ENCODE measurements at places on chromosomes 3 and 15.

- no peak for DNase-seq
These were observed 12.3 kb downstream of the RHOA start for GRCh38 chr3:49399461-49399860.

- DNase-seq, result no peak
These were observed 404.8 kb downstream of the PTPRG start for GRCh38 chr3:61966200-61966599.

DNA sequence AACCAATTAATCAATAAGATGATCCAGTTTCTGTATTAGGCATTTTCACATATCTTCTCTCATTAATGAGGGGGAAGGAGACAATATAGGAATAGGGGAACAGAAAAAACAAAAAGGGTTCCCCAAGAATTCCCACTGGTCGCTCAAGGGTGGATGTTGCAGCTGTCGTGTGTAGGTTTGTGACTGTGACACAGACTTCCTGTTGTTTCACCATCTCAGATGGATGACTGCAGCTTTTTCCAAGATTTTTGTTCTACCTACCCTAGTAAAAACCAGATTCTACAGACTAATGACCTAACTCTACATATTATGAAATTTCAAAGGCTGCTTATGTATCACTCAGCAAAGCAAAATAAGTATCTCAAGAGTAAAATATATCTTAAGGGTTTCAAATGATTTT is 73.7 kb upstream of the MB21D2 start:
- DNase-seq, result no peak

GRCh38 chr3:126451511-126451910 is 24.2 kb downstream of the ZXDC start:
- DNase-seq, result peak; percentile 38

DNA sequence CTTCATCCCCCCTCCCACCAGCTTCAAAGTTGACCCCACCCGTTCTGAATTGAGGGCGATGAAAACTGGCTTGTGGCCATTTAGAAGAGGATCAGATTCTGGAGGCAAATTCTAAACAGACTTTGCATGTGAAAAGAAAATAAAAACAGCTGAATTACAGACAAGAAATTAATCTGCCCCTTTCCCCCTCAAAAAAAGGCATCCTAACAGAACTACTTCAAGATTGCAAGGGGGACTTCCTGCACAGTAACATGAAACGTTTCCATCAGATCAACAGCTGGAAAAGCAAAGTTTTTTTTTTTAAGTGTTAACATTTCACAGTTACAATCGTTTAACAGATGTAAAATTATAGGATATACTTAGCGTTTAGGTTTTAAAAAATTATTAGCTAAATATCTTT is 229.3 kb downstream of the RORA start:
- no peak for DNase-seq

DNA sequence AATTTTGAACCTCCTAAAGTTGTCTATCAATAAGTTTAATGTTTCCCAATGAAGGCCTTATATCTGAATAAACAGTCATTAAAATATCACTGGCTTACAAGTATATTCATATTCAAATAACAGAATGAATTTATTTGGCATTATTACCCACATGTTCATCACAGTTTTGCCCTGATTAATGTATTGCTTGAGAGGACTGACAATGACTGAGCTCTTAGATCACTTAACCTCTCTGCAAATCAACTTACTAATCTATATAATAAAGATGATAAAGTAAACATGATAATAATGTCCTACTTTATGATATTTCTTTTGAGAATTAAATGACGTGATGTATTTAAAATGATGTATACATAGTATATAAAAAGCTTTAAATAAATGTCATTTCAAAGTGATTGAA is 532.0 kb upstream of the GBE1 start:
- DNase-seq, result no peak

DNA sequence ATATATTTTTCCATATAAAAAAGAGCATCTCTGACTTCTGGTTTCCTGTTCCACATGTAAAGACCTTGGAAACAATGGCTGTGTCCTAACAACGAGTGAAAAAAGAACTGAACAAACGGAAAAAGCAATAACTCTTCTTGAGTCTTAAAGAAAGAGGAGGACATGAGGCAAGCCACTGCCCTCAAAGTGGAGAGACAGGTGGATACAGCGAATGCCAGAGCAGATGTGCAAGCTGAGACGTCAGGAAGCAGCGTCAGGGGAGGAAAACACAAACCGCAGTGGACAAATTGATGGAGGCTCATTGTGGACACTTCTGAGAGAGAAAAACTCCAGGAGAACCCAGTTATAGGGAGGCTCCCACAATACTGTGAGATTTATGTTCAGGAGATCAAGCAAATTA is 208.0 kb upstream of the MME start:
- DNase-seq, result no peak

DNA sequence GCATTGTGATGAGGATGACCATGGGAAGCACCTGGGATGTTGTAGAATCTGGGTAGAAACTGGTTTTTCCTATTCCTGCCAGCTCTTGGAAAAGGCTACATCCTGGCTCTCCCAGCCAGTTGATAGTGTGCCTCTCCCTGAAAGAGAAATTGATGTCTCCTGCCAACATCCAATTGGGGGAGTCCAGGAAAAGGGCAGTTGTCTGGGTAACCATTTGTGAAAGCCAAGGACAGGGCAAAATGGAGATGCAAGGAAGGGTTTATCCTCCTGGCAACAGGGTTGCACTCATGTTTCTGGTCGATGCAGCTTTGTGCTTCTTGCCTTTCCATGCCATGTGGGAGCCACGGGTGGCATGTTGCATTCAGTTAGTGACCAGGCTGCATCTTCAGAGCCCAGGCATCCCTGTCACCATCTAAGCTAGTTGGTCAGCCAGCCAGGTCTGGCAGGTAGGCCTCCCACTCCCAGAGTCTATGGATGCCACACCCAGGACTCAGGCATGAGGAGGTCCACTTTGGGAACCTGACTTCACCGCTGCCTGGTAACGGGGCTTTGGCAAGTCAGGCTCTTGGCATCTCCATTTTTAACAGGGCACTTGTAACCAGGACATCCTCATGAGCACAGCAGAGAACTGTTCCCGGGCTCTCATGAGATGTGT is 153.5 kb downstream of the DNAJB8 start:
- no peak for DNase-seq

- no peak for DNase-seq
These were observed 328.4 kb upstream of the NECTIN3 start for GRCh38 chr3:110743202-110743601.

- no peak for DNase-seq
These were observed 130.2 kb upstream of the SGO1 start for GRCh38 chr3:20316238-20316637.

GRCh38 chr15:37370941-37371340 is 270.6 kb upstream of the MEIS2 start:
- DNase-seq, result no peak

DNA sequence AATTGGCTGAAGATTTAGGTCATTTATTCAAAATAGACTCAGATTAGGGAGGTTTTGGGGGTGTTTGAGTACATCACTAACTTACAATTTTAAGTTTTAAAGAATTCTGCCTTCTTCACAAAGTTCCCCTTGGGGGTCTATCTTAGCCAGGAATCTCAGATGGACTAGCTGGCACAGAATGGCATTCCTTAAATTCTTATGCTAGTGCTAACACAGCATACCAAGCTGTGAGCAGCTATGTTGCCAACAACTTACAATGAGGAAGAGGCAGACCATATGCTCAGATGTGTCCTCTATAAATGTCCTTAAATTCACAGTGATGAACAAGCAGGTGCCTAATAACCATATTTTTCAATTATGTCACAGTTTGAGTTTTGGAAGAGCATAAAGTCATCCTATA is 60.9 kb upstream of the NPHP3 start:
- DNase-seq, result no peak

DNA sequence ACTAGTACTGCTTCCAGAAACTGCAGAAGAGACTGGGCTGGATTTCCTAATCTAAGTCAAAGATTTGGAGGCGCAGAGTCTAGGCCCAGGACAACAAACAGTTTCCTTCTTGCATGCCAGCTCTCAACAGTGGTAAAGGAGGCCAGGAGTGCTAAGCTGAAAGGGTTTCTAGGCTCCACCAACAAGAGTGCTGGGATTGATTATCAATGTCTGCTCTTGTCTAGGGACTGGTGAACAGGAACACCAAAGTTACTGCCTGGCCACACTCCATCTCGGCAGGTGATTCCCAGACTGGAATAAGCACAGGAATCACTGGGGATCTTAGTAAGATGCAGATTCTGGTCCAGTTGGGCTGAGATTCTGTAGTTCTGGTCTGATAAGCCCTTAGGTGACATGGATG is 22.8 kb upstream of the FGD5 start:
- peak; percentile 11 for DNase-seq

GRCh38 chr3:23720059-23720458 is 85.7 kb upstream of the UBE2E1 start:
- DNase-seq, result no peak

DNA sequence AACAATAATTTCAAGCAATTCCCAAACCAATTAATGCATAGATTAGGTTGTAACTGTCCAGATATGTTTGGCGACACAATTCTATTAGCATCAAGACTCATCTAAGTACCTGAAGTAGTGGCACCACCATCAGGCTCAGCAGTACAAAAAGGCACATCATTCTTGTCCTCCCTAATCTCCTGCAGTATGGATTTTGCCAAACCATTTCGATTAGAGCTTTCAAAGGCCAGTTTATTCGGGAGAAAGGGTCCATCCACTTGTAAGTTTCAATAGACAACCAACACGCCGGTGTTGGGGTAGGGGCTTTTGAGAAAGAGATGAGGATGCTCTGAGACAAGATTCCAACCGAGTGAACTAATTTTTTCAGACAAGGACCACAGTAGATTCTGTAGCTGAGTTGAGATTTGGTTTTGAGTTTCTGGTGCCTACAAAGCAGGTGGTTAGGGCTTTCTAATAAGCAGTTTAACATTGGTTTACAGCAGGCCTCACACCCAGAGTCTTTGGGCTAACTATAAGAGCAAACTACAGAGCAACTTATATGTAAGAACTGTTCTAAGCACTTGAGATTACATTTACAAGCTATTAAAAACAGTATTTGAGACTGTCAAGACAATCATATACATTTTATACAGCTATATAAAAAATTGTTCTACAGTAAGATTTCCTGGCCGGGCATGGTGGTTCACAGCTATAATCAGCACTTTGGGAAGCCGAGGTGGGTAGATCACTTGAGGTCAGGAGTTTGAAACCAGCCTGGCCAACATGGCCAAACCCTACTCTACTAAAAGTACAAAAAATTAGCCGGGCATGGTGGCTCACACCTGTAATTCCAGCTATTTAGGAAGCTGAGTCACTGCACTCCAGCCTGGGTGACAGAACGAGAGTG is 4.5 kb downstream of the RPL22L1 start:
- DNase-seq, result no peak

DNA sequence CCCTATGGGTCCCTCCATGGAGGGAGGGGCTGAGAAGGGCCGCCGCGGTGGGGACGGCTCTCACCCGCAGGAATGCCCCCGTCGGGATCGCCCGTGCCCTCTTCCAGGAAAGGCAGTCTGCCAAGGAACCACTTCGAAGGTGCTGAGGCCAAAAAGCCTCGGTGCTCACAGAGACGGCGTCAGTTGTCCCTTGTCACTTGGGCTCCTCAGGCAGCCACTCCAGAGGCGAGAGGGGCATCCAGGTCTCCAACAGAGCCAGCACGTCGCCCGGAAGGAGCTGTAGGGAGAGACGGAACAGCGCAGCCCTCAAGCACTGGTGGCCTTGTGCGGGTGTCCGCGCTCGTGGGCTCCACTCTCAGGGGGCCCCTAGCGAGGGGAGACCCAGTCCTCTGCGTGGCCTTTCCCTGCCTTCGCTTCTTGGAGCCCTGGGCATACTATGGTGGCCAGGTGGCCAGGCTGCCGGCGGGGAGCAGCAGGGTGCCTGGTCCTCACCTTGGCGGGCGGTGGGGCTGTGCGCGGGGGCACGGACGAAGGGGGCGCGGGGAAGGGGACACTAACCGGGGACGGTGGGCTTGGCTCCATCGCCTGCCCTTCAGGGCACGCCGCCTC is 994 bp downstream of the MESP1 start:
- DNase-seq, result no peak

DNA sequence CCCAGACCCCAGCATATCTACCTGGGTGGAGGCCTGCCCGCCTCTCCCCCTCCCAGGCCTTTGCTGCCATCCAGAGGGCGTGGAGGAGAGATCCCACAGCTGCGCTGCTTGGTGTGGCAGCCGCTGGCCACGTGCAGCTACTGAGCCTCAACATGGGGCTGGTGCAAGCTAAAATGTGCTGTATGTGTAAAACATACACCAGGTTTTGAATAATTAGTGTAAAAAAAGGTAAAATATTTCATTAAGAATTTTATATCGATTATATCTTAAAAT is 95.8 kb downstream of the SEC22A start:
- DNase-seq, result no peak

- DNase-seq, result no peak
These were observed 5.0 kb upstream of the CDV3 start for GRCh38 chr3:133568294-133569014.

GRCh38 chr3:140842984-140843649 is 98.5 kb upstream of the SLC25A36 start:
- DNase-seq, result no peak

- DNase-seq, result no peak
These were observed 608.3 kb downstream of the RBMS3 start for GRCh38 chr3:29889215-29889614.

DNA sequence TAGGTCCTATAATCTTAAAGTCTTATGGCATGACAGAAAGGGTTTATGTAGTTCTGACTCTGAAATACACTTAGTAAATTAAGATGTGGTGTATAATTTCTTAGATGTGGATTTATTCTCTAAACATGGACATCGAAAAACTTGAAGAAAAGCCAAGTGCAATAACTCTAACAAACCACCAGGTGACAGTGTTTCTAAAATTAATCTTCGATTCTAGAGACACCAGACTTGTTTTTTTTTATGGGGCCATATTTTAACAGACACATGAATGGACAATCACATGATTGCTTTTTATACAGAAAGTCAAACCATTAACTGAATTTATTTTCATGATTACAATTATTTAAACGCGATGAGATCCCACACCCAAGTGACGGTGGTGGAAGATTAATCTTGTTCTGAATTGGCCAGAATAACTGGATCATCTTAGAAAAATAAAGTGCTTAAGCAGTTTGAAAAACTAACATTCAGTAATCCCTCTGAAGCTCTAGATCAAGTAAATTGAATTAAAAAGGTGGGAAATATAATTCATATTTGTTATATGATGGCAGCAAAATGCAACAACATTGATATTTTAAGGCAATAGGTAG is 305.1 kb downstream of the LSAMP start:
- no peak for DNase-seq

GRCh38 chr15:74545086-74545485 is 4.1 kb downstream of the ARID3B start:
- no peak for DNase-seq

GRCh38 chr3:173708191-173708590 is 310.6 kb downstream of the NLGN1 start:
- DNase-seq, result no peak

- peak; percentile 56 for DNase-seq
These were observed 99.8 kb downstream of the SEC22A start for GRCh38 chr3:123301331-123302184.

All from upper lobe of right lung (tissue), 1 donor.